ENCODE measurements at places on chromosomes 5 and 9.
A peak's percentile ranks its signal among the peaks of the same experiment; 100 is the strongest.

DNA sequence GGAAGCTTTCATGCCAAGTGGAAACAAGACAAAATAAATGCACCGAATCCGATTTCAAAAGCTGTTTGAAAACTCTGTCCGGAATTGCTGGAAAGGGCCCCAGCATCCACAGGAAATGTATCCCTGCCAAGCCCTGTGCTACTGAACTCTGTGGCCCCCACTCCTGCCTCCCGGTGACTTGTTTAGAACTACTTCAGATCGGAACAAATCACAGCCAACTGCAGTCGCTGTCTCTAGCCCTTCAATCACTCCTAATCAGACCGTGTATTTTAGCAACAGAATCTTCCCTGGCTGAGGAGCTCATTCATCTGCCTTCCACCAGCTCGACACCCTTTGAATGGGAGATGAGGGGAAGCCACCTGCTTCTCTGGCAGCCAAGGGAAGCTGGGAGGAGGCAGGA lies 94.1 kb downstream of the KCNIP1 start:
- no peak for DNase-seq

- DNase-seq: peak; percentile 94
These were observed 156.2 kb upstream of the S1PR3 start for GRCh38 chr9:88835038-88835466.

DNA sequence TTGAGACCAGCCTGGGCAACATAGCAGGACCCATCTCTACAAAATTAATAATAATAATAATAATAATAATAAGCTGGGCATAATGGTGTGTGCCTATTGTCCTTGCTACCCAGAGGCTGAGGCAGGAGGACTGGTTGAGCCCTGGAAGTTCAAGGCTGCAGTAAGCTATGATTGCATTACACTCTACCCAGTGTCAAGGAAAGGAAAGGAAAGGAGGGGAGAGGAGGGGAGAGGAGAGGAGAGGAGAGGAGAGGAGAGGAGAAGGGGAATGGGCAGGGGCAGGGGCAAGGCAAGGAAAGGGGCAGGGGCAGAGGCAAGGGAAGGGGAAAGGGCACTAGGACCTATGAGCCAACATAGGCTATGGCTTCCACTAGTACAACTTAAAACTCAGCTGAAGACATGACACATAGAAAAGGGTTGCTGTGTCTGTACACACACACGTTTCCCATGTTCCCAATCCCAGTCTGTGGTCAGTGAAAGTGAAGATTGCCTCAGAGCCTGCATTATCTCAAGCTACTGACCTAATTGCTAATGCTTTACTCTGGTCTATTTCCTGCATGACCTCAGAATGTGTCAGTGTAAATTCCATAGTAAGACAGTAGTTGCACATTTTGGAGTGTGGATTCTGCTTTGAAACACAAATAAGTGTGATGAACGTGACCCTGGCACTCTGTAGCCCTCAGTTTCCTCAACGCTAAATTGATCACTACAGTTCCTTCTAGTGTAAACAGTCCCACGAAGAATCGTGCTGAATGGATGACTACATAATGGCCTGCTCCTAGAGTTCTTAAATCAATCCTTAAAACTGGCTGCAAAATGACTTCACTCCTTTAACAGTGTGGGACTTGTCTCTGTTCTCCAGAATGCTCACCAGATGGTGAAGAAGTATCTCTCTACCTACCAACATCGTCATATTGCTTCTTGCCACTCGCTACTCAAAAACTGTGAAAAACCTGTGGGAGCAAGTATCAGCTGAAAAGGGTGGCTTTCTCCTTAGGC lies 497.0 kb downstream of the RAB3C start:
- no peak for DNase-seq

DNA sequence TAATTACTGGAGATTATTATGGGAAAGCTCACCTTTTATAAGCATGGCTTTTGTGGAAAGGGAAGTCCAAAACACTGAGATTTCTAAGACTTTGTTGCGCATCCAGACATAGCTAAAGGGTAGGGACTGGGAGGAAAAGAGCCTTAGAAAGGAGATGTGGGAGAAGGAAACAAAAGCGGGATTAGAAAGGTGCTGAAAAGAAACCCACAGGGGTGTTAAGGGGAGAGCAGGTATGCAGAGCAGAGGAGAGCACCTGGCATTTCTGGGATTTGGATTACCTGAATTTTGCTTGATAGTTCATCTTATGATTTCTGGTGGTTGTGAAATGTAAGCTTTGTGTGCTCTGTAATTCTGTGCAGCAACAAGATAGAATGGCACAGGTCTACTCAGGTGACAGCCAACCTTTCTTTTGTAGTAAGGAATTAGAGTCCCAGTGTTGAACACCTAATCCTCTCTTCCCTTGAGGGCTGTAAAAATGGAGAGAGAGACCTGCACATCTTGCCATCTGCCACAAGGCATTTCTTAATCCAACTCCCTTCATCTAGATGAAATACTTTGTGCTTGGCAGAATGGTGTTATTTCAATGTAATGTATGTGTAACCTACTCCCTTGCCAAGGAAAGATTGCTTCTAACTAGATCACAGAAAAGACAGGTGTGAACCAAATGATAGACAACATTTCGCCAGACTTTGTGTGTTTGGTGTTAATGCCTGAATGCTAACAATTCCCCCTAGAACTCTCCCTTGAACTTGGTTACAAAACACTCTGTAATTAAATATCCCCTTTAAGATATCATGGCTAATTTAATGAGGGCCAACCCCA lies 47.4 kb downstream of the ATPSCKMT start:
- no peak for DNase-seq

- DNase-seq: no peak
These were observed 90.5 kb upstream of the NIPAL4 start for GRCh38 chr5:157369507-157369906.

GRCh38 chr5:10801931-10802666 lies 41.1 kb upstream of the DAP start:
- DNase-seq: no peak

DNA sequence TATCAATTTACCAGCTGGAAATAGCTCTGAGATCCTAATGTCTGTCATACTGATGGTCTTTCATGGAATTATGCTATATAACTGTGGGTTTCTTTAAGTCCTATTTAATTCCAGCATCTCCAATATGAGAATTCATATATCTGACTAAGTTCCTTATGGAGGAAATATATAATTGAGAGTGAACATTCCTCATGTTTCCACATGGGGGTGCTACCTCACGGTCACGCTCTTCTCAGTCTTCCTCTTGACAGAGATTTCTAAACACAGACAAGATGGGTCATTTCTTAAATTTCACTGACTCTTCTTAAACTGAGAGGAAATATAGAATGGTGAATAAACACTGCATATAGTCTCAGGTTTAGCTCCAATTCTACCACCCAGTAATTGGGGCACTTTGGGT lies 212.1 kb downstream of the SLF1 start:
- DNase-seq: no peak

DNA sequence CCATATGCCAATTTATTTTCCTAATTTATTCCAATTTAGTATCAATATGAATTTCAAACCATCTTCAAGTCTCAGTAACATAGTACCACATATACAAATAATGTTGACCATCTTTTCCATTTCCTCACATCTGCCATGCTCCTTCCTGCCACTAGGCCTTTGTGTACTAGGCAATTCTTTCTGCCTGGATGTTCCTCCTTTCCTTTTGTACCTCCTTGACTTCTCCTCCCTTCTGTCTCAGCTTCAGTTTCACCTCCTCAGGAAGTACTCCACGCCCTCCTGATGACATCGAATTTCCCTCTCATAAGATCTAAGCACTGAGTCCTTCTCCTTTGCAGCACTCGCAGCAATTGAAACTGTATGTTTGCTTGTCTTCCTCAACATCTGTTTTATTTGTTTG lies 53.9 kb downstream of the MEF2C start:
- no peak for DNase-seq

DNA sequence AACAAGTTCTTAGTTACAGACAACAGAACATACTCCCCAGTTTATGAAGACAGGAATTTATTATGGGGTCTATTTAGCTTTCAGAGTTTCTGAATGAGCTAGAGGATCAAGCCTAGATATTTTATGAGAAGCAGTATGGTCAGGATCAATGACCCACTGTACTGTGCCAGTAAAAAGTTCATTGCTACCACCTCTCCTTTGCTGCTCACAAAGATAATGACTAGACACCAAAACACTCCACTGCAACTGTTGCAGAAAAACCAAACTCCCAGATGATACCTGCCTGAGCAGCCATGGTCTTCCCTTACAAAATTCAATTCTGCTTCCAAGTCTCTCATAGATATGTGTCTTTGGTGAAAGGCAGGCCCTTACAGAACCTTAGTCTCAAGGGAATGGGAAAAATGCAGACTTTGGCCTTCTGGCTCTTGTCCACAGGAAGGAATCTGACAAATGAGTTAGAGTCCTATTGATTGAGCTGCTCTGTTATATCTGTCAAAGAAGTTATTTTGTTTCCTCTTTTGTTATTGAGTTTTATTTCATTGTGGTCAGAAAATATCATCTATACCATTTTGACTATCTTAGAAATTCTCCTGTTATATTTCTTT lies 74.7 kb upstream of the RASGRF2 start:
- no peak for DNase-seq

DNA sequence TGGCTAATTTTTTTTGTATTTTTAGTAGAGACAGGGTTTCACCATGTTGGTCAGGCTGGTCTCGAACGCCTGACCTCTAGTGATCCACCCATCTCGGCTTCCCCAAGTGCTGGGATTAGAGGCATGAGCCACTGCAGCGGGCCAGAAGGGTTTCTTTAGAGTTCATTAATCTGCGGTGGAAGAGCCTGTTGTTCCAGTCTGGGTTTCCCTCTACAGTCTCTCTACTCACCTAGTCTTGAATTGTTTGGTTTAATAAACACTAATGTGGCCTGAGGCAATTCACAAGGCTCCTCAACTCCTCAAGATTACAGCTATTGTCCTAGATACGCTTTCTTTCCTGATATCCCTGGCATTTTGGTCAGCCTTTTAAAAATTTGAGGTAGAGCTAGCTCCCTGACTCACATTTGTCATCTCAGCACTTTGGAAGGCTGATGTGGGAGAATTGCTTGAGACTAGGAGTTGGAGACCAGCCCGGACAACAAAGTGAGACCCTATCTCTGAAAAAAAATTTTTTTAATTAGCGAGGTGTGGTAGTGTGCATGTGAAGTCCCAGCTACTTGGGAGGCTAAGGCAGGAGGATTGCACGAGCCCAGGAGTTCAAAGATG lies 4.6 kb upstream of the SAR1B start:
- DNase-seq: no peak

DNA sequence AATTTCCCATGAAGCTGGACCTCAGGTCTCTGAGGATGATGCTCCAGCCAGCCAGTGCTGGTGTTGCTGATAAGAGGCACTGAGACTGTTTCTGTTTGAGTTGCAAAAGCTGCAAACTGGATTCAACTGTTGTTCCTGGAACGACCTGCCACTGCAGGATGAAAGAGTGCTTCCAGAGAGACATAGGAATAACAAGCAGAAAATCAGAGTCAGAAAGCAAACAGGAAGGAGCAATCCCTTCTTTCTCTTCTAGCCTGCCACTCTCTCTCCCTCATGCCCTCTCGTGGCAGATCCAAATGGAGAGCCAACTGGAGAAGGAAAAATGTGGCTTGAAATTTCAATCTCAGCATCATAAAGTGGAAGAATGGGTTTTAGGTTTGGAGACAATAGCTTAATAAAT lies 110.4 kb downstream of the STARD4 start:
- no peak for DNase-seq

GRCh38 chr5:101590384-101590783 lies 687.3 kb upstream of the ST8SIA4 start:
- DNase-seq: no peak

DNA sequence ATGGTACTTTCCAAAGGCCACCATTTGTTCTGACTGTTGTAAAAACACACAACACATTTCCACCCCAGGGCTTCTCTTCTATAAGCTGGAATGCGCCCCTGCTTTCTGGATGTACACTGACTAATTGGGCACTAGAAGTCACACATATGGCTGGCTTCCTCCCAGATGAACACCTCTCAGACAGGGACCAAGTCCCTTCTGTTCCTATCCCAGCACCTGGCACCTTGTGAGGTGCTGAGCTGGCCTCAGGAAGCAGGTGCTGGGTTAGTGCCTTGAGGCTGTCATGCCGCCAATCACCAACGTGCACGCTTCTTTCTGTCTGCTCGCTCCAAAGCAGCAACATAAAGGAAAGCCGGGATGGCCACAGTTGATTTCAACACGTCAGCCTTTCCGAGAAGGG lies 93.2 kb downstream of the FSTL4 start:
- no peak for DNase-seq

- DNase-seq: no peak
These were observed 122.3 kb upstream of the CDH10 start for GRCh38 chr5:24767086-24767485.

GRCh38 chr5:78341440-78341839 lies 19.0 kb upstream of the SCAMP1 start:
- DNase-seq: no peak

DNA sequence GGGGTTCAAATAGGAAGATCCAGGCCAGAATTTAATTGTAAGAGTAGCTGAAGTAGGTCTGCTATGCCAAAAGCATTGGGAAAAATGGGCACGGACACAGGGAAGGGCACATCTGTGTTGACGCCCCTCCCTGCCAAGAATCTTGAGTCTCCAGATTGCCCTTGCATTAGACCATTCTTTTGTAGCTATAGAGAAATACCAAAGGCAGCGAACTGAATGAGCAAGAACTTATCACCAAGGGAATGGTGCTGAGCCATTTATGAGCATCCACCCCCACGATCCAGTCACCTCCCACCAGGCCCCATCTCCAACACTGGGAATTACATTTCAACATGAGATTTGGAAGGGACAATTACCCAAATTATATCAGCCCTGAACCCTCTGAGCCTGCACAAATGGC lies 18.0 kb upstream of the GDA start:
- no peak for DNase-seq

DNA sequence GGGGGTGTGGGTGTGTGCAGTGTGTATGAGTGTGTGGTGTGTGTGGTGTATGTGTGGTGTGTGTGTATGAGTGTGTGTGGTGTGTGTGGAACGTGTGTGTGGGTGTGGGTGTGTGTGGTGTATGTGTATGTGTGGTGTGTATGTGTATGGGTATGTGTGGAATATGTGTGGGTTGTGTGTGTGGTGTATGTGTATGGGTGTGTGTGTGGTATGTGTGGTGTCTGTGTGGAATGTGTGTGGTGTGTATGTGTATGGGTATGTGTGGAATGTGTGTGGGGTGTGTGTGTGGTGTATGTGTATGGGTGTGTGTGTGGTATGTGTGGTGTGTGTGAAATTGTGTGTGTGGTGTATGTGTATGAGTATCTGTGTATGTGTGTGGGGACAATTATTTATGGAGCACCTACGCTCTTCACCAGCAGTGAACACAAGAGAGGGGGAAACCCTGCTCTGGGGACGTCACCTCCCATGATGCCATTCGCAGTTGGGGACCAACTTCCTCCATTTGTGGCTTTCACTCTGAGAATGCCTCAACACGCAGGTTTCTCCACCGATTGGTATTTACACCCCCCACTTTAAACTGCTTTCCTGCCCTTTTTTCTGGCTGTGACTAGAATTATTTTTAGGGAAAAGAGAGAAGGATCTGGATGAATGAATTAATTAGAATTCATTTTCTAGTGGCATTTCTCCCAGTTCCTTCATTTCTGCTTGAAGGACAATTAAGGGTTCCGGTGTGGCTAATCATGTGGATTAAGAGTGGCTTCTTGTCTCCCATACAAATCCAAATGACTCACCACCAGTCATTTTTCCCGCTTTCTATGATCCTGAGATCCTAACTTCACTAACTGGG lies 238.1 kb downstream of the ROR2 start:
- DNase-seq: peak; percentile 15

GRCh38 chr5:117792476-117792875 lies 1195.9 kb downstream of the DTWD2 start:
- no peak for DNase-seq
